Mammary epithelial cell (primary cell): ENCODE measurements at places on chromosomes 4 and X. TPM values are rescaled to one million over a fixed set of nuclear protein-coding genes. Genes with fewer than 3 reads are reported as not detected.

DNA sequence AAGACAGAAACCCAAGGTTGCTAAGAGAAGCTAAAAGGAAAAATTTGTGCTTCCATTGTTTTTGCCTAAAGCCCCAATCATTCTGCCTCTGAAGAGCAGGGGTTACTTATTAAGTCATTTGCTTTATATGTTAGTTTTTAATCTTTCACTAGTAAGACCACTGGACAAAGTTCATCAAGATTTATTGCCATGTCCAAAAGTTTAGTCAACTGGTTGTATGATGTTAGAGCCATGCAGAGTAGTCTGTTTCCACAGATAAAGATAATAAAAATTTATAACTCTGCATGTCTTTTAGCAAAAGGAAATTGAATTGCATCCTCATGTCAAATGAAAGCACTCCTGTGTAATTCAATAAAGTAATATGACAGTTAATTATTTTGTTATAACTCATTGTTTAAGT lies 75.8 kb upstream of the PRKG2 start:
- no peak for DNase-seq

GRCh38 chrX:72125331-72126047 lies 6.2 kb downstream of the RTL5 start:
- no peak for DNase-seq

DNA sequence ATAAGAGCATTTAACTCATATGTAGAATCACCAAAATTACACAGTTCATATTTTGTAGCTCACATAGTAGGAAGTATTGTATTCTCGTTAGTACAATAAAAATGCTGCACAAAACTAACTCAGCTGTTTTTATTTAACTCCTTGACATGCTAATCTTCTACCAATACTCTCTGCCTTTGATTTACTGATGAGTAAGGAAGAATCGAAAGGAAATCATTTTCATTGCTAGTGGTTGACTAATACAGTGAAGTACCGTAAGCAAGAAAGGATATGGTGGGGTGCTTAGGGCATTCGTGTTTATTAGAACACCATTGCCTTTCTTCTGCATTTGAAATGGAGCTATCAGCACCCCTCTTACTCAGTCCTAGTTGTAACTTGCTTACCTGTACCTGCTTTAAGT lies 1239.1 kb upstream of the TENM3 start:
- DNase-seq: no peak

DNA sequence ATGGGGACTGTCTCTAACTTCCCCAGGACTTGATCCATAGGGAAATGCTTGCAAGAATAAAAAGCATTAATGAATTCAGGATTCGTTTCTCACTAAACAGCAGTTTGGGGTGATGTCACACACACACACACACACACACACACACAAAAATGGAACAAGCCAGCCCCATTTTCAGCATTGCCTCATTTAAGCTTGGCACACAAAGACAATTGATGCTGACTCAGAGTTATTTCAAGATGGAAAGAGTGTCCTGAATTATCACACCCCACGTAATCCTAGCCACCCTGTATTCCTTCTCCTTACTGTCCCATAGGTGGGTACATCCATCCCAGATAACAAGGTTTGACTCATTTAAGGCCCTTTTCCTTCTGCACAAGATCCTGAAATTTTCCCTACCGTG lies 345.1 kb upstream of the HS3ST1 start:
- DNase-seq: no peak

DNA sequence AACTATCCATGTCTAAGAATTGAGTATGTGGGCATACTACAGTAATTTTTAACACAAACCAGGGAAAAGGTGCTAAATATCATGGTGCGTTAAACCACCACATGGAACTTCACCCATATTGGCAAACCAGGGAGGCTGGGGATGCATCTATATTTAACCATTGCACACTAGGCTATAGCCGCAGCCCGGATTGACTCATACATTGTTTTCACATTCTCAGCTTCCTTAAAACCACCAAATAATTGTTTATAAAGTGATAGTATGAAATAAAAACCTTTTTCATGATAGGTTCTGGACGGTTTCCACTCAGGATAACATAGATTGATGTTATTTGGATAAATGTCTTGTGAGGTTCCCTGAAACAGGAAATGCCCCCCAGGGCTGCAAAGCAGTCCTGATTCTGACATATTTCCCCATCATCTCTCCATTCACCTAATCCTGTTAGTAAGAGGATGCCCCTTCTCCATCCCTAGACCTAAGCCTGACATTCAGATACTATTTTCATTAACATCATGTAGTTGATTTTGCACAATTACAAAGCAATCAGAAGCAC lies 7.9 kb downstream of the COL25A1 start:
- no peak for DNase-seq

DNA sequence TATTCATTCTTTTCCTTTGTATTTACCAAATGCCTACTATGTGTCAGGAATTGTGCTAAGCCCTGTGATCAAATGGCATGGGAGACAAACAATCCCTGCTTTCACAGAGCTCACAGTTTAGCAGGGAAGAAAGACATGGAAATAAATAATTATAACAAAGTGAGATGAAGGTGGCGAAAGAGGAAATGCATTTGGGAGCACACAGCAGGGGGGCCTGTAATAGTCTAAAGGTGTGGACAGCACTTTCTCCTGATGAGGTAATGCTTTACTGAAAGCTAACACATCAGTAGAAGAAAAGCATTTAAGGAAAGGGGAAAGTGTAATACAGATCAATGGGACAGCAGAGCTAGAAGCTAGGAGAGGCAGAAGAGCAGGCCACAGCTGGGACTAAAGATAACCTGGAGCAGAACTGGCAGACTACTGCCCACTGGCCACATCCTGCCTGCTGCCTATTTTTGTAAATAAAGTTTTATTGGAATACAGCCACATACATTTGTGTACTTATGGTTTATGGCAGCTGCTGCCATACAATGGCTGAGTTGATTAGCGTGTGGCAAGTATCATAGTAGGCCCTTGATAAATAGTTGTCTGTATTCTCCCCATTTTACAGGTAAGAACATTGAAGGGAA lies 67.1 kb upstream of the TAPT1 start:
- no peak for DNase-seq

- DNase-seq: no peak
These were observed 81.3 kb downstream of the HMGN5 start for GRCh38 chrX:81120258-81120935.

- no peak for DNase-seq
These were observed 911.8 kb downstream of the CENPC start for GRCh38 chr4:66633477-66633876.

DNA sequence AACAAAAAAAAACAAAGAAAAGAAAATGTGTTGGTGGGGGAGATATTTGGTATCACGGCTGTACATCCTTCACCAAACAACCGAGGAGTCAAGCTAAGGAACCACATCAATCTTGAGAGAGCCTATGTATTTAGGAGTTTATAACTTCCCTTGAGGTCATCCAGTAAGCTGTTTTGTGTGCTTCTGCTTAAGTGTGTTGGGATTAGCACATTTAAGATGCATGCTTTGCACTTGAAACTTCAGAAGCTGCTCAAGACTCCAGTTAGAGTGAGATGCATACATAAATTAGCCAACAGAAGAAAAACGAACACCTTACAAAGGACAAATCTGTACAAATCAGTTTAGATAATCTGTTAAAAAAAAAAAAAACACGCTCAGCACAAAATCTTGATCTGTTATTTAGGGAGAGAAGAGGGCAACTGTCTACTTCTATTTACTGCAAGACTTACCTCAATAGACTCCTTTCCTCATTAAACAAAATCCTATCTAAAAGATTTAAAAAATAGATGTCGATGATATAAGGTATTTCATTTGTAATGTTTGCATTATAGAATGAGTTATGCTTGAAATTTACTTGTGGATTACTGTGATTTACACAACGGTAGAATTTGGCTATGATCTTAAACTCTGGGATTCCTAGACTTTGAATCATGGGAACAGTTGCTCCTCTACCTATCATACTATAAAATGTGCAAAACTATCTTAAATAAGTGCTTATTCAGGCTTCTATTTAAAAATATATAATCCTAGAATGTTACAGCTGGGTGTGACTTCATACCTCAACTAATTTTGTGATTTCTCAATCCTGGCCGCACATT lies 53.8 kb upstream of the NAP1L5 start:
- no peak for DNase-seq

GRCh38 chrX:41858161-41858775 lies 65.1 kb downstream of the CASK start:
- no peak for DNase-seq

- no peak for DNase-seq
These were observed 171.8 kb upstream of the TBL1X start for GRCh38 chrX:9293051-9293496.

GRCh38 chrX:114584983-114585842 lies 1.3 kb downstream of the HTR2C start:
- no peak for DNase-seq

DNA sequence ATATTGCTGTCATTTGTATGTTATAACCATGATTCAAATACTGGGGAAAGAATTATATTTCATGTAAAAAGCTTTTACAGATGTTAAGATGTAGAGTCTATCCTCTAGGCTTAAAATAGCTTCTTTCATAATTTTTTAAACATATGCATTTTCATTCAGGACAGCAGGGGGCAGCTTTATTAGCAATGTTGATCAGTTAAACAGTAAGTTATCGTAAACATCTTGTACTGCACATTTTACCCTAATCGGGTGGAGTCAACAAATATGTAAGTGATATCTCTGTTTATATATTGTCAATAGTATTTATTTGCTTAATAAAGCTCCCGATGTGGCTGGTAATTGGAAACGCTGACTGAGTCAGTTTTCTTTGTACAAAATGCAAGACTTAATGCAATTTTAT lies 142.5 kb upstream of the MED14 start:
- DNase-seq: peak; percentile 9

The INTU gene
- polyA plus RNA-seq: 1.8 TPM

The VSIG4 gene
- polyA plus RNA-seq: not detected

The CT45A5 gene
- polyA plus RNA-seq: not detected

The HSD17B13 gene
- polyA plus RNA-seq: not detected

The CDS1 gene
- polyA plus RNA-seq: 18.2 TPM
